GOT3 (cell line): ENCODE measurements at places on chromosomes 6 and 20.

- DNase-seq, result no peak
Measured at GRCh38 chr6:166333172-166333995, 9.0 kb downstream of the SFT2D1 start.

DNA sequence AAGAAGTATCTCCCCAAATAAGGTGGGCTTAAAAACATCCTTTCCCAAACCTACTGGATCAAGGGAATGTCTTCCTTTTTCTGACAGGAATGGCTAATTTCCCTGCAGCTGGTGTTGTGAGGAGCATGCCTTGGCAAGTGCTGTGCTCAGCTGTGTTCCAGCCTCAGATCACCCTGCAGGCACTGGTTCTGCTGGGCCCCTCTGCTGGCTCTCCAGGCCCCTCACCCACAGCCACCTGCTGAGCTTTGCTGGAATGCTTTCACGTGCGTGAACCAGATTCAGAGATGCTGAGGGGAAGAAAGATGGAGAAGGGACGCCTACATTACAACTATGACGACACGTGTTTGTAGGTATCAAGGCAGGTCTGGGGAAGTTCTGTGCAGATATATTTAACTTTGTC is 71.3 kb upstream of the FOXC1 start:
- DNase-seq, result no peak

- DNase-seq, result no peak
Measured at GRCh38 chr20:19457611-19458010, 245.2 kb downstream of the SLC24A3 start.

- DNase-seq, result no peak
Measured at GRCh38 chr20:35288325-35289060, 3.7 kb downstream of the FAM83C start.

- no peak for DNase-seq
Measured at GRCh38 chr6:169780571-169781091, 29.2 kb downstream of the ERMARD start.

DNA sequence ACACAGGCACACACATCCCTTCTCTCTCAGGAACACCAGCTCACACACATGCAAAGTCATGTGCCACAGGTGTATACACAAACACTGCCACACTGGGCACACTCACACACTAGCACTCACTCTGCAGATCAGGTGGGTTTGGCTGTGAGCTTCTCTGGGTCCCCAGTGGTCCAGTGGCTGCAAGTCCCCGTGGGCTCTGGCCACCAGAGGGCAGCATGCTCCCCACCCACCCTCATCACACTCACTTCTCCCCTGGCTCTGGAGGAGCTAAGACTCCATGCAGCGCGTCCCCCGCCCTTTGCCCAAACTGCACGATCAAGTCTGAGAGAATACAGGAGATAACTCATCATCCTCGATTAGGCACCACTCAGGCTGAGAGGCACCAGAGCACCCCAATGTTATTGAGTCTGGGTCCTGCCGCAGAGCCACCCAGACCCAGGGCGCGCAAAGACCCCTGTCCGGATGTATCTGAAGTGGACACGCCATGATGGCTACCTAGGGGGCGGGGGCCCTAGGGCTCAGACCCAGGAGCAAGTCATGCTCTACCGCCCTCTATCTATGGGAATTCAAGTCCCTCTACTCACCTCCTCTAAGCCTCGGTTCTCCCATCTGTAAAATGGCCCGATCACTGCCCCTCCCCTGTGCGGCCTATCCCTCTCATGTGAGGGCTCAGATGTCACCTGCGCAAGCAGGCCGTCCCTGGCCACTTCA is 90.5 kb downstream of the GRM4 start:
- DNase-seq, result peak; percentile 29

GRCh38 chr6:22078802-22079545 is 217.9 kb downstream of the PRL start:
- no peak for DNase-seq

DNA sequence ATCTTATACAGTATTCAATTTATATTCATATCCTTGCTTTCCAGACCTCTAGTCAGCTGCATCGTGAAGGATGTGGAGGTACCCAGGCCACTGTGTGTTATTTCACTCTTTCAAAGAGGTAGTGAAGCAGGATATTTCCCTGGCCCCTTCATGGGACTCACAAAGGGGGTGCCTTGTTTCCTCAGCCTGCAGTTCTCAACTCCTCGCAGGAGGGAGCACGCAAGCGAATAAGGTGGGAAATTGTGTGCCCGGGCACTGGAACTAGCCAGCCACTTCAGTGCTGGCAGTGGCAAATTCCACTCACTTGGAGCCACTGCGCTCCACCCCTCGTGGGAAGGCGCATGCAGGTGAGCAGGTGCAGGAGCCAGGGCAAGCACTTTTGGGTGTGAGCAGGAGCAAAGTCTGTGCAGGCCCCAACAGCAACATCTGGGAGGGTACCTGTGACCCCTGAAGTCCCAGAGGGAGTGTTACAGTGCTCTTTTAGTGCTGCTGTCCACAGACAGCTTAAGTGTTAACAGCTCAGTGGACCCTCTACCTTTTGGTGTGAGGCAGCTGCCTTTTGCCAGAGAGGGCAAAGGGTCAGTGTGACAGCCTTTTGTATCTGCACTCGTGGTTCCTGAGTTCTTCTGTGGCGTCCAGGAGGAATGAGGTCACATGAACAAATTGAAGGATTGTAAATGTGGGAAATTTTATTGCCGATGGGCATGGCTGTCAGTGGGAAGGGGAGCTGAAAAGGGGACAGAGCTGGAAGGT is 49.4 kb upstream of the FAM135A start:
- no peak for DNase-seq

GRCh38 chr6:87628881-87629280 is 38.9 kb downstream of the ORC3 start:
- no peak for DNase-seq

DNA sequence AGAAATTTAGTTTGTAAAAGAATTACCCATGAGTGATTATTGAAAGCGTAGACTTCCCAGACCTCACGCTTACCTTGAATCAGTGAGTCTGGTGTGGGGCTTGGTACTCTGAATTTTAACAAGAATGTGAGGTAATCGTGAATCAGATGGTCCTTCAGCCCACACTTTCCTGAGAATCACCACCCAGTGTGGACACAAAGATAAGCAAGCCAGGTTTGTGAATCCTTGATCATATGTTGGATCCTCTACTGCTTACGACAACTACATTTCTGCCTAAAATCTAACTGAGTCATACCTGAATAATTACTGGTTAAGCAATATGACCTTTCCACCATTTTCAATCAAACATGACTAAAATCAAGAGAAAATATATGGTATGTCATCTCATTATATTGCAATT is 589.3 kb downstream of the TFAP2A start:
- no peak for DNase-seq

DNA sequence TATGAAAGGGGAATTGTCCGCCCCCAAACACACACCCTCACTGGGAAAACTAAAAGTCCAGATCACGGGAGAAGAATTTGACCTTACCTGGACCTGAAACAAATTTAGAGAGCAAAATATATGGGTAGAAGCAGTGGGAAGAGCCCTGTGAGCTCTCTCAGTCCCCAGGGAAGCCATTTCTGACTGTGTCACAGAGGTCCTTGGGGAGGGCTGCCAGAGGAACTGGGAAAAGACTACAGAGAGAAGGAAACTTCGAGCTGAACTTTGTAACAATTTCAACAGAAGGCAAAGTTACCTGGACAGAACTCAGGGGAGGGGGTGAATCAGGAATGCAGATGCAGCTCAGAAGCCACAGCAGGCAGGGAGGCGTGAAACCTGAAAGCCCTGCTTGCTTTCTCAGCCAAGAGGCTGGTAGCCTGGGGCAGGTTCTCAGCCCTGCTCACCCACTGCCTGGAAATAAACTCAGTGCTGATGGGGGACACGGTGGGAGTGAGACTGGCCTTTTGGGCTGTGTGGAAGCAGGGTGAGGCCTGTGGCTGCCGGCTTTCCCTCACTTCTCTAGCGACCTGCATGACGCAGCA is 163.8 kb downstream of the TMEM200A start:
- DNase-seq, result no peak

GRCh38 chr6:105994591-105995390 is 91.3 kb upstream of the PRDM1 start:
- peak; percentile 49 for DNase-seq

DNA sequence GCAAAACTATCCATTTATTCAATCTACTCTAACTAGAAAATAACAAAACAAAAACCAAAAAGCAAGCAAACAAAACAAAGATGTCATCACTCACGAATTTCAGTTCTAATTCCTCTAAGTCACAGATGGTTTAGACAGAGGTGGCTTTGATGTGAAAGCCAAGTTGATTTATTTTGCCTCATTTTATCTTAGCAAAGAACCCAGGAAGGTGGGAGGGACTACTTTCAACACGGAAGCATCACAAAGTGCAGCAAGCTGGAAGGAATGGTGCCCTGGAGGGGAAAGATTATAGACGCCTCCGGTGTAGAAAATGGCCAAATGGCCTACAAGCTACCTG is 88.4 kb downstream of the LAMP5 start:
- no peak for DNase-seq

GRCh38 chr6:82702574-82702973 is 339.0 kb downstream of the TPBG start:
- DNase-seq, result no peak

GRCh38 chr6:108594151-108594550 is 33.4 kb downstream of the FOXO3 start:
- DNase-seq, result no peak

DNA sequence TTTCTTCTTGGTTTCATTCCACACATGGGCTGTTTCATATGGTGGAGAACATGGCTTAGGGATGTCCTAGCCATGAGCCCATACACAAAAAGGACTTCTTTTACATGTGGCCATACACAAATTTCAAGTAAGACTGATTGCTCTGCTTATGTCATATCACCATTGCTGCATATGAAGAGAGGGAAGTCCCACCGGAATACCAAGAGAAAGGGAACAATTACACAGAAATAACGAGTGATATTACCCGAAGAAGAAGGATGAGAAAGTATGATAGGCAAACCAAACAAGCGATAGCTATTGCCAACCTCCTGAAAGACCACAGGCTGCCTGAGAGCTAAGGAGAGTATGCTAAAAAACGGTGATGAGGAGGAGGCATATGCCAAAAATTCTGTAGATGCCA is 70.5 kb upstream of the TNFRSF21 start:
- no peak for DNase-seq

DNA sequence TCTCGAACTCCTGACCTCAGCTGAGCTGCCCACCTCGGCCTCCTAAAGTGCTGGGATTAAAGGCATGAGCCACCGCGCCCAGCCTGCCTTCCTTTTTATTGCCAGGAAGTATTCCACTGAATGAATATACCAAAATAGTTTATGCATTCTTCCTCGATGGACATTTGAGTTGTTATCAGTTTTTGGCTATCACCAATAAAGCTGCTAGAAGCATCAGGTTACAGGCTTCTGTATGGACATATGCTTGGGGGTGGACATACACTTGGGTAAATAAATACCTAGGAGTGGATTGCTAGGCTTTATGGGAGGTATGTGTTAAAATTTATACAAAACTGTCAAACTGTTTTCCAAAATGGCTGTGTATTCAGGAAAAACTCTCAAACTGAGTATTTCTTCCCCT is 10.0 kb upstream of the RPS10 start:
- no peak for DNase-seq

DNA sequence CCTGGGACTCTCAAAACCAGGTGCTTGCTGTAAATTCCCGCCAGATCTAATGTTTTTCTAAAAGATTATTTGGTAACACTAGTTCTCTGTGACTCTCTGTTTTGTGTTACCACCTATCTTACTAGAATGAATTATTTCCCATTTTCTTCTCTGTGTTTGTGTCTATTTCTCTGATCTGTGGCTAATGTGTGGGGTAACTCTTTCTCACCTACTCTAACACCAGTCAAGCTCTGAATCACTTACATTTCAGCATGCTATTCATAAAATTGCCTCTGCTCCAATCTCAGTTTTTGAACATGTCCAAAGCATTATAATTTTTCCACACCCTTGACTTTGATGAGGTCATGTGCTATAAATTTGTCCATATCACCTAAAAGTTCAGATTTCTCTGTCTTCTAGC is 23.2 kb upstream of the COL19A1 start:
- DNase-seq, result no peak

DNA sequence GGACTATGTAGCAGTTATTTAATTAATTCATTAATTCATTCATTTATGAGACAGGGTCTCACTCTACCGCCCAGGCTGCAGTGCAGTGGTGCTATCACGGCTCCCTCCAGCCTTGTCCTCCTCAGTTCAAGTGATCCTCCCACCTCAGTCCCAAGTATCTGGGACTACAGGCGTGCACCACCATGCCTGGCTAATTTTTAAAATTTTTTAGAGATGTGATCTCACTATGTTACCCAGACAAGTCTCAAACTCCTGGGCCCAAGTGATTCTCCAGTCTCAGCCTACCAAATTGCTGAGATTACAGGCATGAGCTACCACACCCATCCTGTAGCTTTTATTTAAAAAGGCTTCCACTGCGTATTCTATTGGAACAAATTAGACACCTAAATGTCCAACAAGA is 23.4 kb downstream of the SRPK1 start:
- no peak for DNase-seq

DNA sequence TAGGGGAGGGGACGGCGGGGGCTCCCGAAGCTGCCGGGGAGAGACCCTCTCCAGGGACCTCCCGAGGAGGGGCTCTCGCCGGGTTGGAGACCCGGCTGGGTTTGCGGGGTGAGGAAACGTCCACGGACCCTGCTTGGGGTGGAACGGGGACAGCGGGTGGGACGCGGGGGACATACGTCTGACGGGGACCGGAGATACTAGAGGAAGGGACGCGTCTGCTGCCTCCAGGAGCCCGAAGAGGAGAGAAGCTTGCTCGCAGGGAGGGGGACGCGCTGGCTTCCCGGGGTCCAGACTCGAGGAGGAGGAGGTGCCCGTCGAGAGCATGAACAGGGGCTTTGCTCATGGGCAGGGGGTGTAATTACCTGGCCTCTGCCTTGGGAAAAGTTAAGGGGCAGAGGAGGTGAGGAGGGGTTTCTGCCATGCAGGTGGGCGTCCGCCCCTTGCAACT is 593 bp downstream of the DNMT3B start:
- DNase-seq, result no peak
